ENCODE measurements at places on chromosomes 5 and 9.

DNA sequence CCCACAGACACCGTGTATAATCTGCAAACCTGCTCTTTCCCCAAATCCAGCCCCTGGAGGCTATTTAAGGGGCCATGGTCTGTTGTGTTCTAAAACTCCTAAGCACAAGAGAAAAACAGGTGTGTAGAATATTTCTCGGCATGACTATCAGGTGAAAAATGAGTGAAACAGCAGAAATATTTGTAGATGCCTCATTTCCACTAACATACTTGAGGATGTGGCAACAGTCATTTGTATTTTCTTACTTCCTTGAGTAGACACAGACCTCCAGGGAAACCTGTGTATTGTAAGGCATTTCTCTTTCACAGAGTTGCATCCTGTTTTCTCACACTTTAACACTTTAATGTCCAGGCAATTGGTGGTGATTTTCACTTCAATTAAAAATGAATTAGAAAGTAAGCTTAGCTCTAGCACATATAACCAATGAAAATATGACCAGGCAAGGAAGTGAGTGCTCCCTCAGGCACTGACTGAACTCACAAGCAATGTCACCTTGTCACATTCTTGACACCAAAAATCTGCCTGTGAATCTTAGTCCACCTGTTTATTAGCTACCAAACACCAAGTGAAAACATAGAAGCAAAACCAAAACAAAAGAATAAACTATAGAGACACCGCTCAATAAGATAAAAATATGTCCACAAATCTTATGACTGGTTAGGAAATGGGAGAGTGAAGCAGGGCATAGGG, 64.4 kb downstream of the DIRAS2 start:
- no peak for ATAC-seq

GRCh38 chr9:136457326-136457725, 17.7 kb upstream of the INPP5E start:
- ATAC-seq: no peak

DNA sequence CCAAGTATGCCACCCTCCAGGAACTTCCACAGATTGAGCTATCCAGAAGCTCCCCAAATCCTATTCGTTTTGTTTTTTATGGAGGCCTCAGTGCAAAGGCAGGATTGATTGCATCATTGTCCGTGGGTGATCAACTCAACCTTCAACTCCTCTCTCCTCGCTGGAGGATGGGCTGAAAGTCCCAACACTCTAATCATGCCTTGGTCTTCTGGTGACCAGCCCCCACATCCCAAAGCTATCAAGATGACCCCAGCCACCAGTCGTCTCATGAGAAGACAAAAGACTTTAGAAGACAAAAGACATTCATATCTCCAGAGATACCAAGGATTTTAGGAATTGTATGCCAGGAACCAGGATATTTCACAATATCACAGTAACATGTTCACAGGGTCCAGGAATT, 441.6 kb upstream of the WWC1 start:
- ATAC-seq: no peak

DNA sequence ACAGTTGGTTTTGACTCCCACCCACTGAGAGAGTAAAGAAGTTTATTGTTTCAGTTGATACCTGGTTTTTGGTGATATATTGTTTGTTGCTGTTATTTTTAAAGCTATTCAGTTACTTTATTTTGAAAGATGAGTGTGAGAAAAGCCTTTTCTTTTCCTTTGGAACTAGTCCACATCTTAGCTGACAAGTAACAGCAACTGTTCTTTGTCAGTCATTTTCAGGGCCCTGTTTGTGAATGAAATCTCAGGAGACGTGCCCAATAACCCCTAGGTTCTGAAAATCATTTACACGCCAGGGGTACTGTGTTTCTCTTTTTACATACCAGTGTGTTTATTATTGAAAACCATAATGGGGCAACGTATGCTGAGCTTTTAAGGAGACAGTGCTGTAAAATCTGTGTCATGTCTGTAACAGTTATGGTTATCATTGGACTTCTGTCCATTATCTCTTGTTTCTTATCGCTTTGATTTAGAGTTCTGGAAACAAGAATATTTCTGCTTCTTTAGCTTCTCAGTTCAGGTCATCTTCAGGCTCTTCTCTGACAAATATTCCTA, 75.0 kb downstream of the LIX1 start:
- no peak for ATAC-seq

DNA sequence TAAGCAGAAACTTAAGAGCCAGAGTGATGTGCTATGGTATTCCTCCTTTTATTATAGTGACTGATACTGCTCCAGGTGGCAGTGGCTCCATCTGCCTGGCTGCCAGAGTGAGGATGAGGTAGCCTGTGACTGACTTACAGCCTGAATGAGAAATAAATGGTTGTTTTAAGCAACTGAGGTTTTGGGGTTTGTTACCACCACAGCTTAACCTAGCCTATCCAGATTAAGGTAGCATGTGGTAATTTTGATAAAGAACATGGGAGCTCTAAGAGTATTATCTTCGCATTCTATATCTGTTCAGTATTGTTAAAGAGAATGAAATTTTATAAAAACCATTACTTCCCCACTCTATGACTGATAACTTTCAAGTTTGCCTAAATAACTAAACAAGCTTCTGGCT, 39.0 kb downstream of the GOLPH3 start:
- ATAC-seq: no peak

DNA sequence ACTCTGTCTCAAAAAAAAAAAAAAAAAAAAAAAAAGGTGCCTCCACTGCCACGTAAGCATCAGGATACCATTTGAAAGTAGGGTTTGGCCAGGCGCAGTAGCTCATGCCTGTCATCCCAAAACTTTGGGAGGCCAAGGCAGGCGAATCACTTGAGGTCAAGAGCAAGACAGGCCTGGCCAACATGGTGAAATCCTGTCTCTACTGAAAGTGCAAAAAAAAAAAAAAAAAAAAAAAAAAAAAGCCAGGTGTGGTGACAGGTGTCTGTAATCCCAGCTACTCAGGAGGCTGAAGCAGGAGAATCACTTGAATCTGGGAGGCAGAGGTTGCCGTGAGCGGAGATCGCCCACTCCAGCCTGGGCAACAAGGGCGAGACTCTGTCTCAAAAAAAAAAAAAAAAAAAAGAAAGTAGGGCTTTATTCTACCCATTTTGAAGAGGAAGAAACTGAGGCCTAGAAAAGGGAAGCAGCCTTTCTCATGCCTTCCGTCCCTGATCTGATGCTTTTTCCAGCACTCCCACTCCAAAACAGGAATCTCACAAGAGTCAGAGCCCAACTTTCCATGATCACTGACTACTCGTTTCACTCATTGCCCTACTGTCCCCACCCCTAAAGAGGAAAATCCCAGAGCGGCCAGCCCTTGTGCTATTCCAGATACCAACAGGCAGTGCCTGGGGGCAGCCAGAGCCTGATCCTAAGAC, 16.3 kb upstream of the CCIN start:
- no peak for ATAC-seq

DNA sequence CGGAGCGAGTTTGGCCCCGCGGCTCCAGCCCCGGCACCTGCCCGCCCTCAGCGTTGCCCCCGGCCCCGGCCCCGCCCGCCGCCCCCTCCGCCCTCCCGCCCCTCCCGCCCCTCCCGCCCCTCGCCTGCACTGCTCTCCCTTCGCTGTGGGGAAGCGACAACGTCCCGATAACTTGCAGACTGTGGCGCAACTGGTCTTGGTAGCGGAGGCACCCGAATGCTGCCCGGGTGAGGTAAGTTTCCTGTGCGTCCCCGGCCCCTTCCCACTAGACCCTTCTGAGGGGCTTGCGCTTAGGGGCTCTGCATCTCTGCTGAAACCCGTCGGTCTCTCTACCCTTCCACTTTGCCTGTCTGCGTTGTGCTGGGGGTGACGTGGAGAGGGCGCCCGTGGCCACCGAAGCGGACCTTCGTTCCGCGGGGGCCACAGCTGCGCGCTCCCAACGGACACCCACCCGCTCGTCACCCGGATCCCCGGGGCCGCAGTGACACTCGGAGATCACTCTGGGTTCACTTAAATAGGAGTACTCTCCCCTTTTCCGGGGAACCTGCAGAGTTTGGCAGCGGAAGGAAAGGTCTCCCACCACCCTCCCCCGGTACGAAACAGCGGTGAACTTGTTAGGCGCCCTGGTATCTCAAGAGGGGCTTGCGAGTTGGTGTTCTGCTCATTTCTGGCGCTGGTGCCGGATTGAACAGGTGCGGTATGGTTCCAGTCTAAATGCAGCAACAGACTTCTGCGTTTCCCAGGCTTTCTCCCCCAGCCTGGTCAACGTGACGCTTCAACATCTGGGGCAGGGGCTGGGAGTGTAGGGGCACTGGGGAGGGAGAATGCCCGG, 707 bp downstream of the PIP5K1B start:
- no peak for ATAC-seq

DNA sequence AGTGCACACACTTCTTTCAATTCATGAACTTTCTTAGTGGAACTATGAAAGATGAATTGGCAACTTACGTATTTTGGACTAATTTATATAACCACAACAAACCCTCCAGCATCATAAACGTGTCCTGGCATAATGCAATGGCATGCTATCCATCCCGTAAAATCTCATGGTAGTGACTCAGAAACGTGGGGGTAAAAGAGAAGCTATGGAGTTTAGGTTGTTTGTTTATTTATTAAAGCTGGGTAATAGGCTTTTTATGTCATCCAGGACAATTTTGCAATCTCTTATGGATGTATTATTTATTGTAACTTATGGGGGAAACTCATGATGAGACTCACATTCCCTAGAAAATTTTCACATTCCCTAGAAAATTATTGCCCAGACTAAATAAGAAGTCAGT, 106.3 kb downstream of the GDA start:
- no peak for ATAC-seq

DNA sequence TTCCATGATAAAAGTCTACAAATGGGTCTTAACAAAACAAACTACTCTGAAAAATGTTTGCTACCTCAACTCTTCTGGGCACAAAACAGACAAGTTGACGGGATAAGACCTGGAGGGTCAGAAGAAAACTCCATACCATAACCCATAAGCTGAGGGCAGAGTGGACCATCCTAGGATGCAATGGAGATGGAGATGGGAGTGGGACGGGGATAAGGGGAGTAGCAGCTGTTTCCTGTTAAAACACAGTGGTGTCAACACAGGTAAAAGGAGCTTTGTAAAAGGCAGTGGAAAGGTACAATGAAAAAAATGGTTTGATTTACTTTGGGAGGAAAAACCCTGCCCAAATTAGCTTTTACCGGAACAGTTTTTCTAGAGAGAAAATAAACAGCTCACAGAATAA, 41.6 kb downstream of the CEMIP2 start:
- no peak for ATAC-seq

DNA sequence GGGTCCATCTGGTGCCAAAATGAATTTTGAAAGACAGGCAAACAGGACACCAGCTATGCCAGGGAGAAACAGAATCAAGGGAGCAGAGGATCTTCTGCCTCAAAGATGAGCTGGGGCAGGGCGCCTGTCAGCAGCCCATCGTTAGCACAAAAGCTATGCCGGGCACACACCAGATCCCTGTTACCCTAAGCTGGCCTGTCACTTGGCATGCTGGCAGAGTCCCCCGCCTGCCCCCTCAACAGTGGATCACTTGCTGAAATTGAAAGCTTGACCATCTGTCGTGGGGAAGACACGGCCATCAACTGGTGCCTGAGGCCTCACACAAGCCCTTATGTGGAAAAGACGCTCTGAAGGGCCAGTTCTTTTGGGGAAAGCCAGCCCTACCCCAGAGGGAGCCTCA, 256.4 kb downstream of the EBF1 start:
- ATAC-seq: no peak

GRCh38 chr5:79547429-79547822, 33.5 kb upstream of the HOMER1 start:
- no peak for ATAC-seq

DNA sequence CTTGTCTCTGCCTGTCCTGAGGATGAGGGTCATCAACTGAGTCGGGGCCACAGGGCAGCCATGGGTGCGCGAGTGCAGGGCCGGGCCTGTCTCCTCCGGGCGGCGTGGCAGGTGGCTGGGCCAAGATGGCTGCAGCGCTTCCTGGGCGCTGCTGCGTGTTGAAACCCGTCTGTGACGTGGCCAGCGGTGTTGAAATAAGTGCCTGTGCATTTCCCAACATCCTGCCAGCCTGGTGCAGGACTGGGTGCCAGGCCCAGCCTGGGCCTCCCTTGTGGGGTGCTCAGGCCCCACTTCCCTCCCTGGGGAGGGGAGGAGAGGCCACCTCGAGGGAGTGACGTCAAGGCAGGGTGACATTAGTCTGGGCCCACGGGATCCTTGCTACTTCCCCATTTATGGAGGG, 45.5 kb downstream of the RXRA start:
- ATAC-seq: no peak

- ATAC-seq: no peak
These were observed 6.1 kb downstream of the IL31RA start for GRCh38 chr5:55857247-55857640.

- ATAC-seq: no peak
These were observed 49.3 kb downstream of the RICTOR start for GRCh38 chr5:39024884-39025283.

DNA sequence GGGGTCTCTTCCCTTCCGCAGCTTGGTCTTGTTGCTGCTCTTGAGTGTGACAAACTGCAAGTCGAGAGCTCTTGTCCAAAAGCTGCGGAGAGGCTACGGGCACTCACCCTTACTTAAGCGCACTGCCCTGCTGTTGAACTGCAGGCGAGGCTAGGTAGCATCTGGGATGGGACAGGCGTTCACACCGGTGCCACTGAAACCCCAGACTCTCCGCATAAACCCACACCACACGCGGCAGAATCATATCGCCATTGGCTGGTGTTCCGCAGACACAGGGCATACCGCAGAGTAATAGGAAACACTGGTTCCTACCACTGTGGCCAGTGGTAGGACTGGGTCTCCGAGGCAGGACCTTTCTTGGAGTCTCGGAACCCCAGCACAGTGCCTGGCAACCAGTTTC, 2.2 kb upstream of the NPR3 start:
- ATAC-seq: no peak

DNA sequence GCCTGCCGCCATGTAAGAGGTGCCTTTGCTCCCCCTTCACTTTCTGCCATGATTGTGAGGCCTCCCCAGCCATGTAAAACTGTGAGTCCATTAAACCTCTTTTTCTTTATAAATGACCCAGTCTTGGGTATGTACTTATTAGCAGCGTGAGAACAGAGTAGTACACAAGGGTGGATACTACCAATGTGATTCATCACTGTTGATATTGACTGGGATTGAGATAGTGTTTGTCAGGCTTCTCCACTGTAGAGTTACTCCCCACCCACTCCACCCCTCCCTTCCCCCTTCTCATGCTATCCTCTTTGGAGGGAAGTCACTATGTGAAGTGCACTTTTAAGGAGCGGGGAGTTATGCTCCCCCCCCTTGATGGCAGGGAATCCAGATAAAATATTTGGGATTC, 11.4 kb upstream of the CRHBP start:
- ATAC-seq: no peak

DNA sequence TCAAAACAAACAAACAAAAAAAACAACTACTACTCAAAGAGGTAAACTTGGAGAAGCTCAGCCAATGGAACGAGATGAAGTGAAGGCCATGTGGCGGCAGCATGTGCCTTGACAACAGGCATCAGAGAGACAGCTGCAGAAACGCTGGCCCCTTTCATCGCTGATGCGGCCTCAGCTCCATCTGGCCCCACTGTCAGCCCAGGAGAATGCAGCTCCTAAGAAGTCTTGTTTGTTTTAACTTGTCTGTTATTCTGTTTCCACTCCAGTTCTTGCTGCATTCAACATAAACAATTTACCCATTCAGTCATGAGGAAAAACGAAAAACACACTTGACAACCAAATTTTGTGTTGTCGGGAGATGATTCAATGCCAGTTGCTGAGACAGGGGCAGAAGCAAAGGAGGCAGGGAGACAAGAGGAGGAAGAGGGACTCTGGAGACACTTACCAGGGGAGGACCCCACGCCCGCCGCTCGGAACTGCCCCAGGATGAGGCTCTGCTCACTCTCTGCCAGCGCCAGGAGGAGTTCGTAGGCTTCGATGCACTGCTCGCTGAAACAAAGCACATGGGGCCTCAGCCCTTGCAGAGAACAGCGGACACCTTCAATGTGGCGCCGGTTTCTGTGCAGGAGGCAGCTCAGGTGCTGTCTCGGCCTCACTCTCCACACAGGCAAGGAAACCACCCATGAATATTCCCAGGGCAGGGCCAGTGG, 91.2 kb downstream of the DCP2 start:
- ATAC-seq: no peak

Measured in SK-N-SH treated with all-trans-retinoic acid at 6 μM for 48 hours (cell line).